Ascending aorta (tissue), 2 donors: ENCODE measurements at places on chromosomes 6 and 20. TPM values are rescaled to one million over a fixed set of nuclear protein-coding genes. Genes with fewer than 3 reads are reported as not detected.
A peak's percentile ranks its signal among the peaks of the same experiment; 100 is the strongest.

GRCh38 chr20:41694796-41695195 is 76.6 kb upstream of the CHD6 start:
- H3K36me3 ChIP-seq = no peaks in the 10 kb centered on the region
- H3K27me3 ChIP-seq = no peaks in the 10 kb centered on the region
- peaks cover 5% of the 10 kb centered on the region for H3K4me1 ChIP-seq

DNA sequence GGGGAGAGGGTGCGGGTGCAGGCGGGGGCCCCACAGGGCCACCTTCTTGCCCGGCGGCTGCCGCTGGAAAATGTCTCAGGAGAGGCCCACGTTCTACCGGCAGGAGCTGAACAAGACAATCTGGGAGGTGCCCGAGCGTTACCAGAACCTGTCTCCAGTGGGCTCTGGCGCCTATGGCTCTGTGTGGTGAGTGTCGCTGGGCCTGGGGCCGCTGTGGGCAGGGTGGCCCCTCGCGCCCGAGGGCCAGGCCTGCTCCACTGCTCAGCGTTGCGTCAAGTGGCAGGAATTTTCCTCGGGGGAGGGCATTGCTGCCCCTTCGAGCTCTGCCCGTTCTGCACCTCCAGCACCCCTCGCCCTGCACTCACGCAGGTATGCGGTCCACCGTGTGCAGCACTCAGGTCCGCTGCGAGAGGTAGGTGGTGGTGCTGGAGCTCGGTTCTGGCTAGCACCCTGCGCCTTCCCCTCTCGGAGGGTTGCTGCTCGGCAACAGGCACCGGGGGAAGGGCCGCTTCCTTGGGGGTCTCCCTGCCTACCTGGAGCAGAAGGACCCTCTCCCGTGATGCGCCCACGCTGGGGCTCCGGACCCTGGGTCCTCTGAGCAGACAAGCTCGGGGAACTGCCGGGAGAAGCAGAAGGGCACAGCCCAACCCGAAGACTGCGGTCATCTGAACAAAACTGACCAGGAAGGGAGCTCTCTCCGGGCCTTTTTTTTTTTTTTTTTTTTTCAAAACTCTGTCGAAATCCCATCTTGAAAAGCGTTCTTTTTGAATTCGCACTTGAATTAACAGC is 674 bp downstream of the MAPK14 start:
- no peaks in the 10 kb centered on the region for H3K36me3 ChIP-seq
- peaks cover 36% of the 10 kb centered on the region for H3K4me1 ChIP-seq
- peak overlapping the region; percentile 85 for H3K27ac ChIP-seq
- H3K27me3 ChIP-seq = no peaks in the 10 kb centered on the region
- peak; percentile 10 for DNase-seq

GRCh38 chr6:44404715-44405099 is 17.2 kb downstream of the CDC5L start:
- H3K36me3 ChIP-seq = peaks cover 46% of the 10 kb centered on the region
- peaks cover 6% of the 10 kb centered on the region for H3K4me1 ChIP-seq
- no peak for DNase-seq
- H3K27ac ChIP-seq = no peak overlapping the region

GRCh38 chr6:148818939-148819575 is 72.2 kb downstream of the UST start:
- no peaks in the 10 kb centered on the region for H3K36me3 ChIP-seq
- no peak overlapping the region for H3K4me3 ChIP-seq
- DNase-seq = no peak
- no peaks in the 10 kb centered on the region for H3K27me3 ChIP-seq
- no peak overlapping the region for H3K27ac ChIP-seq

Gene GABRR1
- not detected for total RNA-seq

Gene TNFRSF21
- 1.8 TPM for total RNA-seq

Gene NOX3
- total RNA-seq = not detected
